ENCODE measurements at places on chromosomes 16 and 17. TPM values are rescaled to one million over a fixed set of nuclear protein-coding genes. Genes with fewer than 3 reads are reported as not detected.

The DNAAF8 gene
- total RNA-seq, result 0.47 TPM

The ANKRD40CL gene
- not detected for total RNA-seq

The TBC1D26 gene
- total RNA-seq, result under 0.01 TPM

The RNF222 gene
- total RNA-seq, result not detected

The PYDC1 gene
- total RNA-seq, result not detected

The ELOB gene
- 605 TPM for total RNA-seq

The OTOA gene
- total RNA-seq, result not detected

All from smooth muscle cell of the coronary artery (primary cell).